ENCODE measurements at places on chromosomes 6 and 20.

GRCh38 chr6:38417521-38417920 is 222.2 kb downstream of the BTBD9 start:
- no peak for DNase-seq

- DNase-seq, result no peak
Observed at GRCh38 chr6:154476494-154476893, 34.0 kb downstream of the CNKSR3 start.

GRCh38 chr6:133888929-133889556 is at the start of gene TCF21:
TSS of gene TCF21 (plus strand) at chr6:133889113. CDS start at chr6:133889398, 285 bp downstream.
- no peak for DNase-seq

DNA sequence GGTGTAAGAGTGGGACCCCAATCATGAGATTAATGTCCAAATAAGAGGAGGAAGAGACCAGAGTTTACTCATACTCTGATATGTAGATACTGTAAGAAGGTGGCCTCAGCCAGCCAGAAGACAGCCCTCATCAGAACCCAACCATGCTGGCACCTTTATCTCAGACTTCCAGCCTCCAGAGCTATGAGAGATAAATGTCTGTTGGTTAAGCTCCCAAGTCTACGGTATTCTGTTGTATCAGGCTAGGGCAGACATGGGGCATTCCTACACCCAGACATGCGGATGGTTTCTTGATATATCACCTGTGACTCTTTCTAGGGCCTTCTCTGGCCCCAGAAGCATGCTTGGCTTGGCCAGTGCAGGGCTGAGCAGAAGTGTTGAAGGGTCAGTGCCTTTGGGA is 247.4 kb upstream of the RIN2 start:
- no peak for DNase-seq

GRCh38 chr6:80991316-80991715 is 761.2 kb downstream of the TENT5A start:
- no peak for DNase-seq

DNA sequence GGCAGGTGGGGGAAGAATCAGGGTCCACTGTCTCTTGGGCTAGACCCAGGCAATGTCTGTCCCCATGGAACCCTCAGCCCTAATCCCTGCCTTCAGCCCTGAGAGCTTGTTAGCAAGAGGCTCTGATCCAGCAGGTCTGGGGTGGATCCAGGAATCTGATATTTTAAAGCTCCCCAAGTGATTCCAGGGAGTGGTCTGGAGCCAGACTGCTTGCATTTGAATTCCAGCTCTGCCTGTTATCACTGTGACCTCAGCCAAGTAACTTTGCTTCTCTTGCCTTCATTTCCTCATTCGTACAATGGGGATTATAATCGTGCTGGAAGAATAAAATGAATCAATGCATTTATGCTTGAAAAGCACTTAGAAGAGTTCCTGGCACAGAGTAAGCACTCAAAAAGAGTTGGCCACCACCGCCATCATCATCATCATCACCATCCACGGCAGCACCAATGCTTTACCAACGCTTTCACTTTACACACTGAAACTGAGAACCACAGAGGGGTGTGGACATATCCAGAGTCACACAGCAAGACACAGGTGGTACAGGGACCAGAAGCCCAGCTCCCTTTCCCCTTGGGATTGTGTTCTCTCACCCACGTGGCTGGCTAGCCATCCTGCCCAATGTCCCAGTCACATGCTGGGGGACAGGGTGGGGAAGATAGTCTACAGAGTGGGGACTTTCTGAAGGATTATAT is 75.7 kb upstream of the RALY start:
- no peak for DNase-seq

DNA sequence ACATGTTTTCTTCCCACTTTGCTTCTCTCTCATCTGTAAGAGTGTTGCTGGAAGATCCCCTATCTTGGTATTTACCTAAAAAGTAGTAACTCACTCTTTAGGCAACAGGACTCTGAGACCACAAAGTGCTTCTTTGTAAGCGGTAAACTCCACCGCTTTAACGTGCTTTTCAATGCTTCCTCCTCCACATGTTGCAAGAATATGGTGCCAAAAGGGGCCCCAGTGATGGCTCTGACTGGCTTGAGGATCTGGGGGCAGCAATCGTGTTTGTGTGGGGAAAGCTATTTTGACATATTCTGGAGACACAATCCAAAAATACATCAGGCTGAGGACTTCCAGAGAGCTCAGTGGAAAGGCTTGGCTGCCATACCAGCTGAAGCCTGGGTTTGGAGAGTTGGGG is 12.4 kb upstream of the CPNE5 start:
- peak; percentile 47 for DNase-seq

DNA sequence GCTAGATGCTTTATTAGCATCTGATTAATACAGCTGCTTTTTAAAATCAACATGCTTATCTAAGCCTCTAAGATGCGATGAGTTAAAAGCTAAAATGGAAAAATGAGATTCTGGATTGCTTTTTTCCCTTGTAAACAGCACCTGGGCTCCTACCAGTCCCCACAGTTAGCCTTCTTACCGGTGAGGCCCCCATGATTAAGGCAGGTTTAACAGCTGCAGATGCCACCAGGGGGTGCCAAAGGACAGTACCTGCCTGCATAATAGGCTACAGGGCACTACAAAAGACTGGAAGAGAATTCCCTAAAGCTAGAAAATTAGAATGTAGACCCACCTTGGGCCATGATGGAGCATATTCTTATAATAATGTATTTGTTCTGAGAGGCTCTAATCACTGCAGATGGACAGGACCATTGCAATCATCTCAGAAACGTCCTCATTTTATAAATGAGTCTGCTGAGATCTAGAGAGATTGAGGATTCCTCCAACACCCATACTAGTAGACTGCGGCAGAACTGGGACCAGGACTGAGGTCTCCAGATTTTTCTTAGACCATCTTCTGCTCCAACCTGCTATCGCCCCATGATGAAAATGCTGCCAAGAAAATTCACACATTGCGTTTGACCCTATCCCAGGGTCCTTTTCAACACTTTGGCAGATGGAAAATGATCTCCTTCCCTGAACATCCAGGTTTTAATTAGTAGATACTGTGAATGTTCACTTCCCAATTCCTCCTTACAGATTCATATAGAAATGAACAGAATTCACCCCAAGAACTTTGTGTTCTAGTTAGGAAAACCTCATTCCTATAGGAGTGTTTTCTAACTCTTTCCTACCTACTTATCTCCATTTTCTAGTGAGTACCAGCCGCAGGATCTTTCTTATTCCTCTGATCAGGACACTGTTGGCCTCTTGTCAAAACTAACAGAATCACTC is 148.8 kb downstream of the RPS12 start:
- DNase-seq, result peak; percentile 50

GRCh38 chr6:104566411-104566810 is 293.3 kb downstream of the HACE1 start:
- DNase-seq, result no peak

- no peak for DNase-seq
Observed at GRCh38 chr6:40588070-40588384, 863 bp upstream of the LRFN2 start.

- no peak for DNase-seq
Observed at GRCh38 chr6:43851204-43851865, 81.3 kb downstream of the VEGFA start.

GRCh38 chr6:106973018-106973835 is 1.3 kb downstream of the CD24 start:
- DNase-seq, result no peak

DNA sequence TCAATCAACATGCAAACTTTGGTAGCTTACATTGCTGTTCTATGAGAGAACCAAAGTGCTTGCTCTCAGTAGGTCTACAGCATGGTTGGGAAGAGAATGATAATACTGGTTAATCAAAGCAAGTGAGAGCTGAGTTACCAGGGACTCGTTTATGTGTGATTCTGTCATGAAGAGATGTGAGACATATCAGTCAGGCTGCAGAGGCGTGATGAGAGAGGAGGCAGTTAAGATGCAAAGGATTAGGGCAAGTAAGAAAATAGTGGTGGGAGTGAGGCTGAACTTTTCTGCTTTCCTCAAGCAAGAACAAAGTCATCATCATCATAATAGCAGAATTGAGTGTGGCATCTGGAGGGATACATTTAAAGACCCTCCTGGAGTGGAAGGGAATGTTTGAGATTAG is 86.5 kb downstream of the RPS12 start:
- DNase-seq, result no peak

- DNase-seq, result peak; percentile 31
Observed at GRCh38 chr6:31898383-31899011, 999 bp upstream of the EHMT2 start.

- DNase-seq, result no peak
Observed at GRCh38 chr20:64239449-64240242, 15.9 kb upstream of the PCMTD2 start.

GRCh38 chr20:39291301-39291700 is 329.2 kb downstream of the DHX35 start:
- no peak for DNase-seq

DNA sequence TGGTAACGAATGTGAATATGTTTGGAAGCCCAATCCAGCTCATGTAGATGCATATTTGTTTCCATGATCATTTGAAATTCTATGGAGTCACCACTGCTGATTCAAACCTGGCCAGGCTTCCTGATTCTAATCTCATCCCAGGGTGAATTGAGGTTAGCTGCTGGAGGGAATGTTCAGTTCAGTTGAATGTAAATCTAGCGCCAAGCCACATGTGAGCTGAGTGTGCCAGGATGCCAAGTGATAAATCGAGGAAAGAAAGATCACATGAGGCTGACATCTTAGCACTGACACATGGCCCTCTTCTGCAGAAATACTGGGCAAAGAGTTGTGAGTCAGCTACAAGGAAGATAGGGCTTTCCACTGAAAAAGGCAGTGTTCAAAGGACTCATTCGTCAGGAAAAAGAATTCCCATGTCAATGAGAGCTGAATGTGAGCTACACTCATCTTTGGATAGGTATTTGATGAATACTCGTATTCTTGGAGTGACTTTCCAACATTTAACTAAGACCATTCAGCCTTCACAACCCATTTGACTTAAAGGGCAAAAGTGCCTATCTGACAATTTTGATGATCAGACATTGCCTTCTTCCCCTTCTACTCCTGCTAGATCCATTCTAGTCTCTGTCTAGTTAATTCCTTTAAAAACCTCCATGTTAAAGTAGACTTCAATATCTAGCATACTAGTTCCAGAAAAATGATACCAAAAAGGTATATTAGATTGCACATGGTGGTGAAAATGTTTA is 172.1 kb downstream of the MTFR2 start:
- no peak for DNase-seq

GRCh38 chr20:61975407-61976129 is 90.1 kb downstream of the TAF4 start:
- no peak for DNase-seq

GRCh38 chr6:153003366-153003690 is 819 bp upstream of the MTRF1L start:
- DNase-seq, result no peak

- no peak for DNase-seq
Observed at GRCh38 chr6:50832912-50833311, 14.2 kb downstream of the TFAP2B start.

GRCh38 chr20:14932040-14932439 is 594.6 kb upstream of the FLRT3 start:
- no peak for DNase-seq

DNA sequence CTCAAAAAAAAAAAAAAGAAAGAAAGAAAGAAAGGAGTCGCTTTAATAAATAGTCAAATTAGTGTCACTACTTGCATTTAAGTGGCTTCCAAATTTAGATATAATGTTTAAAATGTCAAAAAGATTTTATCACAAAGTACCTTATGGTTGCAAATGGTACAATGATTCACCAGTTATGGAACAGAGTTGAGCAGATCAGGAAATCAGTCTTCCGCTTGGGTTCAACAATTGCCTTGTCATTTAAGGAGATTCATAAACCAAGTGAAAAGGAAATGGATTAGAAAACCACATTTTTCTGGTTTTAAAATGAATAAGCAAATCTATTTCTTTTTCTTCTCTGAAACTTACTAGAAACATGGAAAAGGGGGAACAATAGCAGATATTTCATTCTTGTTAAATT is 94.8 kb upstream of the PTPRT start:
- no peak for DNase-seq

DNA sequence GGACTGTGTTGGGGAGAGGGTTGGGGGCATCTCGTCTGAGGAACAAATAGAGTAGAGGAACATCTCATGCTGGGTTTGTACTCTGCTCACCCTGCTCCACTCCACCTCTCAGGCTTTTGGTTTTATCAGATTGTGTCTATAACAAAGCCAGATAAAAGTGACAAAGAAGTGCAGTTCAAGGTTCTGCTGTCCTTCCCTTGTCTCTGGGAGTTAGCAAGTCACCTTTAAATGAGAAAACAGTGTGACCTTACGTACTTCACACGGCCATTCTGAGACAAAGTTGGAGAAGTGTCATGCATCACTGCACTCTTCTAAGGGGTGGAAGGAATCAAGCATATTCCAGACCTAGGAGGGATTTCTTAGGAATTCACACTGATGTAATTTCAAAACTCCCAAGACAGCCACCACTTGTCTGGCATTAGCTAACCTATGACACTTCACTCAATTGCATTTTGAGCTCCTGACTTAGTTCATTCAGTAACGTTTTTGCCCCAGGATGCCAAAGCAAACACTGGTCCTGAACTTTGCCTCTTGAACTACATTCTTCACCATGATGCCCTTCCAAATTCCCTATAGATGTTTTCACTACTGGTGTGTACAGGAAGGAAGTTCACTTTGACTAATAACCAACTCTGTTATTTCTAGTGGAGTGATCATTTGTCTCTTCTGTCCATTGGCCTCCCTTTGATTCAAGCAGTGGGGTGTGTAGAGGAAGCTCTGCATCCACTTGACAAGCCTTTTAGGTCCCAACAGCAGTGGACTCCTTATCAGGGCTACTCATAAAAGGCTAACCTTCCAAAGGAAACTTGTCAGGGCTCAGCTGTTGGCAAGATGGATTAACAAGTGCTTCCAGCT is 647.6 kb upstream of the FLRT3 start:
- DNase-seq, result no peak

- DNase-seq, result no peak
Observed at GRCh38 chr6:148959008-148959407, 212.2 kb downstream of the UST start.

- DNase-seq, result no peak
Observed at GRCh38 chr20:18443886-18444285, 22.9 kb downstream of the DZANK1 start.

Measured in AML-193 (cell line).